ENCODE measurements at places on chromosomes 12 and 14. TPM values are rescaled to one million over a fixed set of nuclear protein-coding genes. Genes with fewer than 3 reads are reported as not detected.

DNA sequence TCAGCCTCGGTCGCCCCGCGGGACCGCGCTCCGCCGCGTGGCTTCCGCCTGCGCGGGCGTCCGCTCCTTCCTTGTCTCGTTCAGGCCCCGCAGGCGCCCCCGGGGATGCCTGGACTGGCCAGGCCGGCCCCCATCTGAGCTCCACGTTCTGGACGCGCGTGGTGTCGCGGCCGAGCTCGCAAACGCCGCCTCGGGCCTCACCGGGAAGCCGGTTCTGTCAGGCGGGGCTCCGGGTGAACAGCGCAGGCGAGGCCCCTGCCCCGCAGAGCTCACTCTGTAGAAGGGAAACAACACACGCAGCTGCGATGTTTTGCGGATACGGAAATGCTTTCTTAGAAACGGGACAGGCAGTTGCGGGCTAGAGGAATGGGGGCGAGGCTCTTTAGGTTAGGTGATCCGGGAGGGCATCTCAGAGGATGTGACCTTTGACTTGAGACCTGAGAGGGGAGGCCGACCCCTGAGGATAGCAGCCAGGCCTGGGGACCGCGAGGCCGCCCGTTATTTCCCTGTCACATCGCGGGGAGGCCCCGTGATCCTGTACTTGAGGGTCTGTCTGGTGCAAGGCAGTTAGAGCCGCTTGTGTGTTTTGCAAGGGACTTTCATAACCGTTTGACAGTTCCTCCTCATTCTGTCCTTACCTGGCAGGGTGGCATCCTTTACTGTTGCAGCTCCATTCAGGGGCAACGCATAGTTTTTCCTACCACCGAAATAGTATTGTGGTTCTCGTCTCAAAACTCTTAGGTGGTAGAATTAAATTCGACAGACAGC is 584 bp downstream of the VRK1 start:
- ATAC-seq, result peak; percentile 42

DNA sequence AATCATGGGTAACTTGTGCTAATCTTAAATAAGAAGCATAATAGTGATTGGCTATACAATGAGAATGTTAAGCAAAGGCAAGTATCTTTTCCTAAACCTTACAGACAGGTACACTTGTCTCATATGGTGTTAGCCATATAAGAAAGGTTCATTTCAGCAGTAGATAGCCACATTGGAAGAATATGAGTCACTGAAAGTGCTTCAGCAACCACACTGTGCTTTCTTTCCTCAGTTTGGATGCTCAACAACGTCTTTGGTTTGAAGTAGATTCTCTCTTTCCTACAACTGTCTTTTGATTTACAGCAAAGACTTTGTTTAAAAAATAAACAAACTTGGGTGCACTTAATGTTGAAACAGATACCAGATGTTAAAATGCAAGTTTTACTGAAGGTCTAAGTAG is 8.9 kb downstream of the DDHD1 start:
- ATAC-seq, result no peak

- peak; percentile 20 for ATAC-seq
These were observed 7.7 kb downstream of the ATF7IP start for GRCh38 chr12:14373217-14373616.

- ATAC-seq, result no peak
These were observed 506.0 kb downstream of the DIO2 start for GRCh38 chr14:79705126-79705894.

- ATAC-seq, result no peak
These were observed 6.7 kb downstream of the KRT81 start for GRCh38 chr12:52284562-52285171.

DNA sequence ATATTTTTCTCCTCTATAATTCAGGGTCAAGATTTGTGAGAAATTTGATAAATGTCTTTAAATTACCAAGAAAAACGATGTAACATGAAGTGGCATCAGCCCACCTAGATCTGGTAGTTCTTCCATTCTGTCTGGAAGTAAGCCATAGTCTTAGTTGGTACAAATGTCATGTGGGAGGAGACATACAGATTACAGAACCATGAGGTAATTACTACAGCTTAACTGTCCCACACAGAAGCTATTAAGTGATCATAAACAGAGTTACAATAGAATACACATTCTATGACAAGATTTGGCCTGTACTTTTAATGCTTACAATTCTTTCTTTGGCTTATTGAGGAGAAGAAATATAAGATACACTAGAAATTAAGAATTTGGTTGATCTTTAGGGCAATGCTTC is 13.7 kb upstream of the SIX1 start:
- no peak for ATAC-seq

GRCh38 chr14:65432361-65432948 is 19.9 kb downstream of the FUT8 start:
- no peak for ATAC-seq

- ATAC-seq, result no peak
These were observed 22.8 kb downstream of the ADCK1 start for GRCh38 chr14:77822741-77823140.

GRCh38 chr12:29771786-29772185 is 12.0 kb downstream of the TMTC1 start:
- ATAC-seq, result no peak

- ATAC-seq, result no peak
These were observed 454.9 kb downstream of the ATP23 start for GRCh38 chr12:58396239-58396638.

GRCh38 chr12:120698665-120699064 is 11.6 kb upstream of the UNC119B start:
- no peak for ATAC-seq

- no peak for ATAC-seq
These were observed 149.2 kb downstream of the EMP1 start for GRCh38 chr12:13345722-13346121.

DNA sequence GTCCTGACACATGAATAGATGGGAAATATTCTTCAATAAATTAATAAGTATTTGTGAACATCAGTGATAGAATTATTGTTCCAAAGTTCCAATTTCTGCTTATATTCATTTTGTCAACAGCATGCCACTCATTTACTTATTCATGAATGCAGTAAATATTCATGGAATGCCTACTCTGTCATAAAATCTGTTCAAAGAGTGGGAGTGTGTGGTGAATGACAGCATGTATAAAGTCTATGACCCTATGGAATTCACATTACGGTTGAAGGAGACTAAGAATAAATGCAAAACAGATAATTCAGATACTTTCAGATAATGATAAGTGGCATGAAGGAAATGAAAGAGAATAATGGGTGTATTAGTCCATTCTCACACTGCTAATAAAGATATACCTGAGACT is 494.7 kb downstream of the NRXN3 start:
- ATAC-seq, result no peak

The KLHL33 gene
- total RNA-seq, result 0.15 TPM

The GALNT6 gene
- total RNA-seq, result 91.6 TPM

The ENDOU gene
- 0.63 TPM for total RNA-seq

The TCL1B gene
- 0.56 TPM for total RNA-seq

The GAS2L3 gene
- total RNA-seq, result 13.7 TPM
